ENCODE measurements at places on chromosomes 6 and 20.

- no peak for DNase-seq
These were observed 9.3 kb downstream of the LPIN3 start for GRCh38 chr20:41349943-41350342.

DNA sequence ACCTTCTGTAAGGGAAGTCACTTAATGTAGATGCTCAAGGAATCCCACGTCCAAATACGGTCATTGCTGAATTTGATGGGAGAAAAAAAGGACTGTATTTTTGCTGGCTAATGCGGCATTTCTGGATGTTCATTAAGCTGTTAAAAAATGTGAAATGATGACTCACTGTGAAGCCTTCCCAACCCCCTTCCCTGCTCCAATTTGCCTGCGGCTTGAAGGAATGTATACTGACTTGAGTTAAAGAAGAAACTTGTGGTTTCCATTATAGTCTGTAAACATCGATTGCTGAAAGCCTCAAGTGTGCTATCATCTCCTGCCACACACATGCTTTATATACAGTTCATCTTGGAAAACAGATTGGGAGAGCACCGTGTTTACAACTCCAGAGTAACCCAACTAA, 249.1 kb upstream of the JAG1 start:
- DNase-seq, result no peak

DNA sequence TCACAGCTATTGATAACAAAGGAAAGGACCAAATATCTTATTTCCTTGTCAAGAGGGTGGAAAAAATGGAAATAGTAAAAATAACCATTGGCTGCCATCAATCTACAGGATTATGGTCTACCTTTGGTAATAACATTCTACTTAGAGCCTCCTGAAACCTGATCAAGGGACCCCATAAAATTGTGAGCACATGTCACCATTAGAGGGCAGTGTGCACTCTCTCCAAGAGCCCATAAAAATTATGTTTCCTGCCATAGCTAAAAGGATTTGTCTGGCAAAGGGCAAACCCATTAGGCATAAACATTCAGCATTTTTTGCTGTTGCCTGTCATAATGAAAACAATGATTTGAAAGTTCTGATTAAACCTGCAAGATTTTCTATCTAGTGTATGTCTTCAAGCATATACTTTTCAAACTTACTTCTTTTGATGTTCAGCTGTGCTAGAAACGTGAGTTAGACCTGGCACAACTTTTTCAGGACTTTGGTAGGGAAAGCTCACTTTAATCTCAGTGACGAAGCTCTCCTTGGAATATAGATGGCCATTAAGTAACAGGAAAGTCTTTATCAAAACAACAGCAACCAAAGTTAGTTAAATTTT, 120.7 kb upstream of the ZFP64 start:
- peak; percentile 40 for DNase-seq

DNA sequence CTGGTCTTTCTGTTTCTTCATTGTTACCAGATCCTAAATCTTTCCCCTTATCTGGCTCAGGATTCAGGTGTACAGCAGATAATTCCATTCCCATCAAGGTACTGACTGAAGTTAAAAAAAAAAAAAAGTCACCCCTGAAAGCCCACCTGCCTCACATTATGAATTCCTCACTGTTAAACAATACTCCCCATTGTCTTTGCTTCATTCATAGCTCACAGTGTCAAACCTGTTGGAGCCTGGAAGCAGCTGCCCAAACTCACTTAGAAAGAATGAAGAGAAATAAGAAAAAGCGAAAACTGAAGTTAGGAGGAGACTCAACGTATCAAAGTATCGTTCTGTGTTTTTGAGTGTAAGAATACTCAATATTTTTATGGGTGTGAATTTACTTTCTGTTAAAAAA, 1.8 kb upstream of the DCBLD1 start:
- no peak for DNase-seq

Data from WERI-Rb-1 (cell line).